ENCODE measurements at places on chromosomes 2 and 18.

GRCh38 chr2:14677039-14677438 is 44.5 kb downstream of the LRATD1 start:
- no peak for DNase-seq

- DNase-seq = no peak
Observed at GRCh38 chr2:54514822-54515569, 58.9 kb downstream of the SPTBN1 start.

GRCh38 chr2:160492401-160493226 is 993 bp downstream of the RBMS1 start:
- DNase-seq = peak; percentile 67

DNA sequence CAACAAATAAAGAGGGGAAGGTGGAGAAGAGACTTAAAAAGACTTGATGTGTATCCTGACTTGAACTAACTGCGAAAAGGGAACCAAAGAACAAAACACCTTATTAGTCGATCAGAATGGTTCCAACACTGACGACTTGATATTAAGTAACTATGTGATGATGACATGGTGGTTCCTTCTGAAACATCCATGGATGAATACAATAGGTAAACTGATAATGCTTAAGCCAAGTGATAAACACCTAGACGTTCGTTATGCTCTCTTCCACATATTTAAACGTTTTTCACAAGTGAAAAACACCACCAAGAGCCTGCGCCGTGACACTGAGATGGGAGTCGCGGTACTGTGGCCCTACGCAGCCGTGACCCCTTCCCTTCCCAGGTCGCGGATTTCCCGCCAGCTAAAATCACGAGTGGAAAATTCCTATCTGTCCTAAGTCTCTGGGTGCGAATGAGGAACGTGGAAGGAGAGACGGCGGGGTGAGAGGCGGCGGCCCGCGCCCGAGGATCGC is 797 bp downstream of the TTC32 start:
- no peak for DNase-seq

- no peak for DNase-seq
Observed at GRCh38 chr2:239955989-239956817, 68.9 kb downstream of the NDUFA10 start.

DNA sequence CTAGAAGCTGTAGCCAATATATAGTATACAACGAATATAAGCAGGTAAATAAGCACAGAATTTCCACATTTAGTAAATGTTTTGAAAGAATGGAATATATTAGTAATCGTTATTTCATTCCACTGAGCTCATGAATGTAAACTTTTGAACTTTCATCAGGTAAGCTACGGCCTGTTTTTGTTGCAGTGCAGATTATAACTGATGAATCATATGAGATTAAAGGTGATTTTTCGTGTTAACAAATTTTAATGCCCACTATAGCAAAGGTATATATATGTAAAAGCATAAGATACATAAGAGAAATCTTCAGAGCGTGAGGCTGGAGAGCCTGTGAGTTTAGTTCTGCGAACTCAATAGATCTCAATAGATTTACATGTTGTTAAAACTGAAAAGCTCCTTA is 1.1 kb downstream of the SCYGR1 start:
- no peak for DNase-seq

GRCh38 chr2:47077442-47078117 is 77.5 kb downstream of the STPG4 start:
- no peak for DNase-seq

DNA sequence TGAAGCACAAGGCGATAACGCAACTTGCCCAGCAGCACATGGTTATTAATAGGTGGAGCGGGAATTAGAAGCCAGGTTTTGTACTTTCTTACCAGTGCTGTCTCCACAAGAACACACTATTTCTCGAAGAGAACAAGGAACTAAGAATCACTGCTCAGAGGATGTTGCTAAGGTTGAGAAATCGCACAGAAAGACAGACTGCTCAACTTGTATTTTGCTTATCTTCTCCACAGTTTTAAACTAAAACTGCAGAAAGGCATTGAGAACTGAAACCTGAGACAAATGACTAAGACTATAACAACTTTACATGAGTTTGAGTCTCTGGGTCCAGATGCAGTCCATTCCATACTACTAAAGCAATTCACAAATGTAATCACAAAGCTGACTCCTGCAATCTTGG is 6.2 kb downstream of the PRKD3 start:
- DNase-seq = no peak

DNA sequence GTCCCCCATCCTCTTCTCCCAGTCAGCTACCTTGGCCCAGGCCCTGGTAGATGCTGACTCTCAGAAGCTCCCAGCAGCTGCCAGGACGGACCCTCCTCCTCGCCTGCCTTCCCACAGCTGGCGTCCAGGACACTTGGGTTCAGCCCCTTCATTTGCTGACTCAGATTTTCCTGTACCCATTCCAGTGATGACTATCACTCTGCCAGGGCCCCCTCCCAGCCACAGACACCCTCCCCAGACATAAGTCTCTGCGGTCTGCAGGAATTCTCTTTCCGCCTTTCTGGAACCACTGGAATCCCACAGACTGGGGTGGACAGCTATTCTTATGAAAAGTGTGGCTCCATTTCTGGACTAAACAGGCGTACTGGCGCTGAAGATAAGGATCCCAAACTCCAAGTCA is 260.3 kb upstream of the EPAS1 start:
- DNase-seq = no peak

DNA sequence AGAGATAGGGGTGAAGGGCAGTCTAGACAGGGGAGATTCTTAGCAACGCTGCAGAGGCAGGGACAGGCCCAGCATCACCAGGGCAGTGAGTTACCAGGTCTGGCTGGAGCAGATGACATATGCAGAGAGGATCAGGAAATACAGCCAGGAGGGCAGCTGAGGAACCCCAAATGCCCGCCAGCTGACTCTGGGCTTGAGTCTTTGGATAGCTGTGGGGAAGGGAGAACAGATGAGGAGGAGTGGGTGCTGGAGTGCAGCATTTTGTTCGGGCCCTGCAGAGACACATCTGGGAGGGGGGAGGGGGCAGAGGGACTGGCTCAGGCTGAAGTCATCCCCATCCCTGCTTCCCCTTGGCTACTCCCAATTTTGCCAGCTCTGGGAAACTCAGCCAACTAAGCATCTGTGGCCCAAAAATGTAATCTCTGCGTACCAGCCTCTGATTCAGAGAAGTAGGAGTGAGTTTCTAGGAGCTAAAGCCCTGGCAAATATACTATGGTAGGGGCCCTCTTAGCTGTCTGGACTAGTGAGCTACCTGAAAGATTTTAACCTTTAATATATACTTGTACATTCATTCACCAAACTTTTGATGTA is 214.5 kb downstream of the ZBTB7C start:
- DNase-seq = no peak

GRCh38 chr18:57951117-57951796 is 92.8 kb upstream of the NEDD4L start:
- no peak for DNase-seq

GRCh38 chr2:98470851-98471255 is 26.2 kb downstream of the INPP4A start:
- peak; percentile 10 for DNase-seq

DNA sequence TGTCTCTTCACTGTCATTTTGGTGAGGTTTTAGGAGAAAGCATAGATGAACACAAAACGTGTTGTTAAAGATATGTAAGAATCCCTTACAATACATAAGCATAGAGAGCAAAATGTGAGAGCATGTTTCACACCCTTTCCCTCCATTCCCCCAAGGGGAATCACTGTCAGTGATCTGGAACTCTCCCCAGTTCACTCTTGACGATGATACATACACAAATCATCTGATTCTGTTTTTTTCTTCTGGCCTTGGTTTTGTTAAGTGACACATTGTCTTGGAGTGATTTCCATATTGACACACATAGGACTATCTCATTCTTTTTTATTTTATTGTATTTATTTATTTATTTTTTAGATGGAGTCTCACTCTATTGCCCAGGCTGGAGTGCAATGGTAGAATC is 53.7 kb upstream of the TANC1 start:
- no peak for DNase-seq

- DNase-seq = no peak
Observed at GRCh38 chr2:132943829-132944228, 273.8 kb upstream of the LYPD1 start.

- no peak for DNase-seq
Observed at GRCh38 chr2:65940856-65941255, 494.1 kb upstream of the MEIS1 start.

GRCh38 chr18:70366174-70366573 is 77.3 kb downstream of the SOCS6 start:
- DNase-seq = no peak

- no peak for DNase-seq
Observed at GRCh38 chr2:36812196-36812595, 115.7 kb downstream of the VIT start.

- no peak for DNase-seq
Observed at GRCh38 chr18:59646228-59646962, 50.8 kb downstream of the CCBE1 start.

- no peak for DNase-seq
Observed at GRCh38 chr18:43952398-43952797, 675.1 kb upstream of the SYT4 start.

- no peak for DNase-seq
Observed at GRCh38 chr18:79616651-79617510, 62.7 kb upstream of the CTDP1 start.

DNA sequence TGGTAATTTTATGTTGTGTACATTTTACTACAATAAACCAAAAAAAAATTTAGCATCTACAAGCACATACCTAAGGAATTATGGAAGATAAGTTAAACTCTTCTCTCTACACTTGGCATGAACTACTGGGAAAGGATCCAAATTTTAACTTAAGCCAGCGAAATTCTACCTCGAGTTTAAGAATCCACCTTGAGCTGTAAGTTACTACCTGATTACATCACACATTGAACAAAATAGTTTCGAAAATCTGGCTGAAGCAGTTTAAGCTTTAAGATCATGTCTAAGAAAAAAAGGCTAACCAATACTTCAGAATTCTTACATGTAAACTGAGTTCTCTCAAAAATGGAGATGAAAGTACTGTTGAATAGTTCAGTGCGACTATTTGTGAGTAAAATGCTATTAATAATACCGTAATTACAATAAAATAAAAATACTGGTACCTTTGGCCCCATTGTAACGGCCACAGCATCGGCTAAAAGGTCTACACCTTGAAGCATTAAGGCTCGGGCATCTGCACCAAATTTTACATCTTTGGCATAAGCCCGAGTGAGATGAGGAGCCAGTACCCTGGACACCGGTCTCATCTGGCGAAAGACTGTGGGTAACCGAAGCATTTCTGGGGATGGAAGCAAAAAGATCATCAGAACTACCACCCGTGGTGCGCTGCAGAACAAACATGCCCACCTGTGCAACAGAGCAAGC is 1.3 kb downstream of the HSPD1 start:
- DNase-seq = no peak

- no peak for DNase-seq
Observed at GRCh38 chr2:42474765-42475454, 18.9 kb downstream of the KCNG3 start.

DNA sequence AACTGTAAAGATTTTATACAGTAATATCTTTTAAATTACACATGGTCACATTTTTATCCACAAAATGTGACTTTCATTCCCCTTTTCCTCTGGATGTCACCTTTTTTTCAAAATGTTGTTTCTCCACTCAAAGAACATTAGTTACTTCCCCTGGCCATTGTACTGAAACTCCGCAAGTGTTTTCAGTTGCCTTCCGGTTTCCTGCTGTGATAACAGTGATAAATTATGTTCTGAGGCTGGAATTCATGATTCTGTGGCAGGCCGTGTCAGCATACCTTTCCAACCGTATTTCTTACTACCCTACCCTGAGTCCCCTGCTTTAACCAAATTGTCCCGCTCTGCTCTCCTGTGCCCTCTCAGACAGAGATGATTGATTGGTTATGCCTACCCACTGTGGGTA is 53.5 kb downstream of the MGAT5 start:
- DNase-seq = no peak

GRCh38 chr18:50578651-50579050 is 18.8 kb downstream of the MAPK4 start:
- DNase-seq = no peak

DNA sequence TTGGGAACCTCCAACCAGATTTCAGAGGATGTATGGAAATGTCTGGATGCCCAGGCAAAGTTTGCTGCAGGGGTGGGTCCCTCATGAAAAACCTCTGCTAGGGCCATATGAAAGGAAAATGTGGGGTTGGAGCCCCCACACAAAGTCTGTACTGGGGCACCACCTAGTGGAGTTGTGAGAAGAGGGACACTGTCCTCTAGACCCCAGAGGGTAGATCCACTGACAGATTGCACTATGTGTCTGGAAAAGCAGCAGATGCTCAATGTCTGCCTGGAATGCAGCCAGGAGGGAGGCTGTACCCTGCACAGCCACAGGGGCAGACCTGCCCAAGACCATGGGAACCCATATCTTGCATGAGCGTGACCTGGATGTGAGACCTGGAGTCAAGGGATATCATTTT is 573.7 kb upstream of the NXPH2 start:
- no peak for DNase-seq

- DNase-seq = no peak
Observed at GRCh38 chr18:15005313-15006130, 257.6 kb downstream of the ANKRD30B start.

- no peak for DNase-seq
Observed at GRCh38 chr2:188414411-188414810, 122.7 kb downstream of the GULP1 start.

- no peak for DNase-seq
Observed at GRCh38 chr2:129849559-129850160, 129.8 kb upstream of the RAB6C start.

DNA sequence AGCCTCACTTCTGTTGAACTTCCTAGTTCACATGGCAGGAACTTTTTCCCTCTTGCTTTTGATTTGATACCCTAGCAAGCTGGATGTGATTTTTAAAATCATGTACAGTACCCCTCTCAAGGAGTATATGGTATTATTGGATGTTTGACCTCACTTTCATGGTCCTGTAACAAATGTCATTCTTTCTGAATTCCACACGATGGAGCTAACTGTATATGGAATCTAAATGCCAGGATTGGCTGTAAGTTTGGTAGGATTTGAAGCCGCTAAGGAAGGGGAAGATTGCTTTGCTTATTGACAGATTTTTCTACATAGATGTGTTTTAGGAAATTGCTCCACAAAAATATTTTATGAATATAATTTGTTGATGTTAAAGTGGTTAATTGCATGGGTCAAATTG is 18.3 kb downstream of the MAIP1 start:
- no peak for DNase-seq

All from activated naive CD4-positive, alpha-beta T cell treated with Interleukin-2 at 50 U/mL for 16 hours (primary cell).